ENCODE measurements at places on chromosomes 4 and X.

DNA sequence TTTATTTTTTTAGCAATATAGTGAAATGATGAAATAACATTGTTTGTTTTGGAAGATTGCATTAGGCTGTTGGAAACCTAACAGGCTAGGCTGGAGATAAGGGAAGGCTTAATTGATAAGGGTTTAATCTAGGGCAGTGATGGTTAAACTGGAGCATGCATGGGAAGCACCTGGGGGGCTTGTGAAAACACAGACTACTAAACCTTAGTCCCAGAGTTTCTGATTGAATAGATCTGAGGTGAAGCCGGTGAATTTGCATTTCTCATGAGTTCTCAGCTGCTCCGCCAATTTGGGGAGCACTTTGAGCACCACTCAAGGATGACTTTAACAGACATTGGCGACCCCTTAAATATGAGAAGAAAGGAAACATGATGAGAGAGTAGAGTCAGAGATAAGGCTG lies 11.5 kb downstream of the STK26 start:
- DNase-seq: no peak
- H3K27me3 ChIP-seq: no peaks in the 10 kb centered on the region
- peaks cover 33% of the 10 kb centered on the region for H3K4me1 ChIP-seq
- no peaks in the 10 kb centered on the region for H3K36me3 ChIP-seq

GRCh38 chrX:115372152-115372551 lies 82.6 kb downstream of the LUZP4 start:
- no peaks in the 10 kb centered on the region for H3K4me1 ChIP-seq
- no peak for DNase-seq
- no peak overlapping the region for H3K4me3 ChIP-seq
- H3K27ac ChIP-seq: no peak overlapping the region
- H3K36me3 ChIP-seq: no peaks in the 10 kb centered on the region

- H3K36me3 ChIP-seq: no peaks in the 10 kb centered on the region
- no peak overlapping the region for H3K27ac ChIP-seq
- no peaks in the 10 kb centered on the region for H3K4me1 ChIP-seq
- DNase-seq: no peak
- H3K27me3 ChIP-seq: no peaks in the 10 kb centered on the region
Measured at GRCh38 chr4:23484689-23485088, 405.2 kb downstream of the PPARGC1A start.

DNA sequence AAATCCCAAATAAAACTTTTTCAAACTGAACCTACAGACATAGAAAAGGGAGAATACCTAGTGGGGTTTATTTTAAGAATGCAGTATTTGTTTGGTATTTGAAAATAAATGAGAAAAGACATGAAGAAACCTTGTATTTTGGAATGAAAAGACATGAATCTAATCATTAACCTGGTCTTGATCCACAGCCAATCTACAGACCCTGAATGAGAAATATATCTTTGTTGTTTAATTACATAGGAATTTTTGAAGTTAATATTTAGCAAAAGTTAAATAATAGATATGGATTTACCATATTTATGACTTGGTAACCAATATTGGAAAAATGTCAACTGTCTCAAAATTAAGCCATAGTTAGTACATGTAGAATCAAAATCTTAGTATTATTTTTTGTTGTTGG lies 76.8 kb downstream of the MAGEA10 start:
- H3K4me1 ChIP-seq: no peaks in the 10 kb centered on the region
- H3K36me3 ChIP-seq: no peaks in the 10 kb centered on the region
- H3K27me3 ChIP-seq: no peaks in the 10 kb centered on the region
- no peak overlapping the region for H3K27ac ChIP-seq

DNA sequence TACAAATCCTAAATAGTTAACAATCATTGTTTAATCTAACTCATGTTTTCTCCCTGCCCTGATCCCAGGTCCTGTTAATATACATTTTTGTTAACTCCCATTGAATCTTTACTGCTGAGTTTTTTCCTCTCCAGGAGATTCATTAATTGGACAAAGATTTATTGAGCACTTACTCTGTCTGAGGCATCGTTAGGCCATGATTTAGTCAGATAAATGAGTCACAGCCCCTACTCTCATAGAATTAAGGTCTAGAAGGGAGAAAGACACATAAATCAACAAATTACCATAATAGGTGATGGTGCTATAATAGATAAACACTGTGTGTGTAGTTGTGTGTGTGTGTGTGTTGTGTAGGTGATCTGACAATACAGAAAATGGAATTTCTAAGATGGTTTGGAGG lies 112.5 kb downstream of the MAPK10 start:
- no peaks in the 10 kb centered on the region for H3K27me3 ChIP-seq
- DNase-seq: no peak
- no peaks in the 10 kb centered on the region for H3K4me1 ChIP-seq
- H3K36me3 ChIP-seq: no peaks in the 10 kb centered on the region

DNA sequence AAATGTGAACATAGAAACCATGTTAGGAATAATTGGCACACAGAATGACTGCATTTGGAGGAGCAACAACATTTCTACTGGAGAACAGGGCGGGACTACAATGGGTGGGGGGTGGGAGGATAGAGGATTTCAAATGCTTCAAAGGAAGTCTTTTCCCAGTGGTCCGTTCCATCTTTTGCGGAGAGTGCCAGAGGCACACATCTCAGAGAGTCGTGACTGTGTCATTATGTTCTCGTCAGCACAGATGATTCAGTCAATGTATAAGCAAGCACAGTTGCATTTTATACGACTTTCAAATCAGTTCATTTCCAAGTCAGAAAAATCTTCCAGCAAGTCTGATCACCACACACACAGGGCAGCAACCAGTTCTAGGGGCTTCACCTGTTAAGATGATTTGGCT lies 22.7 kb upstream of the GPR50 start:
- H3K4me3 ChIP-seq: no peak overlapping the region
- H3K27ac ChIP-seq: no peak overlapping the region
- H3K4me1 ChIP-seq: no peaks in the 10 kb centered on the region
- no peaks in the 10 kb centered on the region for H3K36me3 ChIP-seq
- H3K27me3 ChIP-seq: peaks cover 8% of the 10 kb centered on the region
- no peak for DNase-seq

GRCh38 chrX:135981668-135982067 lies 3.6 kb upstream of the SLC9A6 start:
- no peaks in the 10 kb centered on the region for H3K27me3 ChIP-seq
- H3K36me3 ChIP-seq: peaks cover 3% of the 10 kb centered on the region
- H3K4me1 ChIP-seq: peaks cover 43% of the 10 kb centered on the region
- H3K4me3 ChIP-seq: peak overlapping the region; percentile 25

DNA sequence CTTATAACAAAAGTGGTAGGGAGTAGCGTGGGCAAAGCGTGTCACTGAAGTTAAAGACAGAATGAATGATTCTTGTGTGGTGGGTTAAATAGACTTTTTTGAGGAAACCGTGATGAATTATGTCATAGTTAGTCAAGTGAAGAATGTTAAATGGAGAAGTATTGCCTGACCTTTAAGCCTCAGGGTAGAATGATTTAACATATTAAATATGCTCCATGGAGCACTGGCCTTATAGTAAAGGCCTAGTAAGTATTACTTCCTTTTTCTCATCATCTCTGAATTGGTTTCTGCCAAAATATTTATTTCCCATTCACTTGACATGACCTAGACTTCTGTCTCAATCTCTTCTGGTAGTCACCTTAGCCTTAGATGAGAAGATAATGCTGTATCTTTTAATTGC lies 23.7 kb downstream of the MAGEB1 start:
- DNase-seq: no peak
- no peak overlapping the region for H3K4me3 ChIP-seq
- no peaks in the 10 kb centered on the region for H3K27me3 ChIP-seq
- no peak overlapping the region for H3K27ac ChIP-seq

- no peaks in the 10 kb centered on the region for H3K27me3 ChIP-seq
- DNase-seq: no peak
- no peak overlapping the region for H3K4me3 ChIP-seq
- no peak overlapping the region for H3K27ac ChIP-seq
Measured at GRCh38 chrX:153805436-153805835, 11.0 kb downstream of the SSR4 start.

- H3K27me3 ChIP-seq: peaks cover 27% of the 10 kb centered on the region
- H3K4me3 ChIP-seq: peak overlapping the region; percentile 63
- peak; percentile 31 for DNase-seq
- H3K27ac ChIP-seq: no peak overlapping the region
- H3K4me1 ChIP-seq: peaks cover 9% of the 10 kb centered on the region
Measured at GRCh38 chr4:76896614-76897535, 1.1 kb downstream of the SOWAHB start.

DNA sequence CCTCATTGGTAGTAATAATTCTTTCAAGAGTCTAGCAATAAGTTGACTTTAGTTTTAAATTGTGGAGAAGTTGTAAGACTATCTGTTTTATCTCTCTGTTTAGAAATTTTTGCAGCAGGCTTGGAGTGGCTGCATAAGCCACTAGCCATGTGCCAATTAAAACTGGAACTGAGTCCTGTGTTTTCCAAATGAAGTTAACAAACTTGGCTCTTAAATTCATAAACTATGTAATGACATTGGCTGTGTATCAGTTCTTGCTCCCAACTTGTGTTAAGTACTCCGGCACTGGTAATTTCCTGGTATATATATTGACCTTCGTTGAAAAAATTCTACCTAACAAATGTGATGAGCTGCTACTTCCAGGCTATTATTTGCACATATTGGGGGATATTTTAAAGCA lies 420.4 kb downstream of the GBA3 start:
- no peak overlapping the region for H3K27ac ChIP-seq
- H3K27me3 ChIP-seq: no peaks in the 10 kb centered on the region
- no peaks in the 10 kb centered on the region for H3K4me1 ChIP-seq
- peaks cover 2% of the 10 kb centered on the region for H3K36me3 ChIP-seq
- no peak for DNase-seq
- H3K4me3 ChIP-seq: no peak overlapping the region

GRCh38 chr4:161664740-161665139 lies 499.1 kb downstream of the FSTL5 start:
- H3K4me1 ChIP-seq: no peaks in the 10 kb centered on the region
- no peak overlapping the region for H3K4me3 ChIP-seq
- DNase-seq: no peak
- H3K36me3 ChIP-seq: no peaks in the 10 kb centered on the region
- H3K27ac ChIP-seq: no peak overlapping the region

GRCh38 chr4:32000846-32001488 lies 1280.8 kb downstream of the PCDH7 start:
- H3K27ac ChIP-seq: no peak overlapping the region
- H3K4me3 ChIP-seq: no peak overlapping the region
- H3K27me3 ChIP-seq: no peaks in the 10 kb centered on the region
- H3K36me3 ChIP-seq: no peaks in the 10 kb centered on the region
- H3K4me1 ChIP-seq: no peaks in the 10 kb centered on the region

- no peaks in the 10 kb centered on the region for H3K27me3 ChIP-seq
- H3K36me3 ChIP-seq: no peaks in the 10 kb centered on the region
- DNase-seq: no peak
- H3K27ac ChIP-seq: no peak overlapping the region
- no peak overlapping the region for H3K4me3 ChIP-seq
Measured at GRCh38 chr4:44149282-44149681, 299.3 kb downstream of the KCTD8 start.

- H3K4me1 ChIP-seq: no peaks in the 10 kb centered on the region
- H3K36me3 ChIP-seq: no peaks in the 10 kb centered on the region
- H3K27ac ChIP-seq: no peak overlapping the region
- H3K4me3 ChIP-seq: no peak overlapping the region
Measured at GRCh38 chr4:156865451-156865850, 106.1 kb downstream of the PDGFC start.

- H3K27me3 ChIP-seq: no peaks in the 10 kb centered on the region
- no peak overlapping the region for H3K27ac ChIP-seq
- H3K36me3 ChIP-seq: no peaks in the 10 kb centered on the region
- no peaks in the 10 kb centered on the region for H3K4me1 ChIP-seq
Measured at GRCh38 chr4:154714339-154715040, 29.3 kb upstream of the LRAT start.

DNA sequence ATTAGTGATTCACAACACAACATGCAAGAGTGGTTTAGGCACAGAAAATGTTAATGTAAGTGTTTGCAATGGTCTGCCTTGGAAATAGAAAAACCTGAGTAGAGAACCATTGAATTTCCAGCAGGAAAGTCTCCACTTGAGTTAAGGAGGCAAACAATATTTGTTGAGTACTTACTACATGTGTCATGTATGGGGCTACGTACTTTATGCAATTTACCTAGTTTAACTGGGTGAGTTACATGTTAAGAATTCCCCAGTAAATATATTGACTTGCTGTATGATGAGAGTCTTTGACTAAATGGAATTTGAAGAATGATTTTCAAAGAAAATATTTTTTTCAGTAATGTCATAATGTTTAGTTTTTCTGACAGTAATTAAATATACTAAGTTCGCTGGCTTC lies 7.8 kb upstream of the NPNT start:
- peaks cover 9% of the 10 kb centered on the region for H3K27me3 ChIP-seq
- no peaks in the 10 kb centered on the region for H3K4me1 ChIP-seq
- no peak overlapping the region for H3K27ac ChIP-seq
- DNase-seq: no peak

DNA sequence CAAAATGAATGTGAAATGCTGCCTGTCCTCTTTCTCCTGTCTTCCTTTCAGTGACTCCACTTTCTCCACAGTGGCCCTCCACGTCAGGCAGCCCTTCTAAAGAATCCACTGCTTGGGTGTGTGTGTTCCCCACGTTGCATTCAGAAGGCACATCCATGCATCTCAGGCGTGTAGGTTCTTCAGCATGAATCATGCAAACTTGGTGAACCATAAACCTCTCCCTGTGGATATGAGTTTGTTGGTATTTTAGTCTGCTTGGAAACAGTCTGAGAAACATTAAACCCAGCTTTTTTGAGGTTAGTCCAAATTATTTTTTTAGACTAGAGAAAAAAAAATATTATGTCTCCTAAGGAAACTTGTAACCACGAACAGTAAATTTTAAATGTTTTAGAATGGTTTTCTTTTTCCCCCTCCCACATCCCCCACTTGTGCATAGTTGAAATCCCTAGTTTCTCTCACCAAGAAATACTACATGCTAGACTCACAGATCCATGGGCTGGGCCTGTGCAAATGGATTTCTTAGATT lies 251.6 kb downstream of the CBR4 start:
- no peak overlapping the region for H3K4me3 ChIP-seq
- DNase-seq: no peak
- peaks cover 13% of the 10 kb centered on the region for H3K27me3 ChIP-seq
- H3K27ac ChIP-seq: no peak overlapping the region
- no peaks in the 10 kb centered on the region for H3K36me3 ChIP-seq

DNA sequence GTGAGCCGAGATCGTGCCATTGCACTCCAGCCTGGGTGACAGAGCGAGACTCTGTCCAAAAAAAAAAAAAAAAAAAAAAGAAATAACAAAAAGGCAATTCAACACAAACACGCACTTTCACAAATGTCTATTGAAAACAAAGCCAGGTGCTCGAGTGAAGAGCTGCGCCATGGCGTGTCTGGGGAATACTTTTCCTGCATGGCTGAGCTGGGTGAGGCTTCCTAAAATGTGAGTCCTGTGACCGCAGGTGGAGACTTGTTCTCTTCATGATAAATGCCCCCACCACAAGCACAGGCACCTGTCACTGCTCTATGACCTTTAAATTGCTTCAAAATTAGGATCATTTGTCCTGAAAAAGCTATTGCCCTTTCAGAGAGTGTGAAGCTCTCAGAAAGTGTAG lies 4.0 kb upstream of the ABLIM2 start:
- H3K4me1 ChIP-seq: peaks cover 11% of the 10 kb centered on the region
- no peak for DNase-seq
- H3K27me3 ChIP-seq: peaks cover 2% of the 10 kb centered on the region
- no peak overlapping the region for H3K4me3 ChIP-seq
- peaks cover 3% of the 10 kb centered on the region for H3K36me3 ChIP-seq
- no peak overlapping the region for H3K27ac ChIP-seq
